ENCODE measurements at places on chromosomes 1 and 21. TPM values are rescaled to one million over a fixed set of nuclear protein-coding genes. Genes with fewer than 3 reads are reported as not detected.

- DNase-seq = no peak
Observed at GRCh38 chr1:189790335-189790734, 687.3 kb downstream of the BRINP3 start.

DNA sequence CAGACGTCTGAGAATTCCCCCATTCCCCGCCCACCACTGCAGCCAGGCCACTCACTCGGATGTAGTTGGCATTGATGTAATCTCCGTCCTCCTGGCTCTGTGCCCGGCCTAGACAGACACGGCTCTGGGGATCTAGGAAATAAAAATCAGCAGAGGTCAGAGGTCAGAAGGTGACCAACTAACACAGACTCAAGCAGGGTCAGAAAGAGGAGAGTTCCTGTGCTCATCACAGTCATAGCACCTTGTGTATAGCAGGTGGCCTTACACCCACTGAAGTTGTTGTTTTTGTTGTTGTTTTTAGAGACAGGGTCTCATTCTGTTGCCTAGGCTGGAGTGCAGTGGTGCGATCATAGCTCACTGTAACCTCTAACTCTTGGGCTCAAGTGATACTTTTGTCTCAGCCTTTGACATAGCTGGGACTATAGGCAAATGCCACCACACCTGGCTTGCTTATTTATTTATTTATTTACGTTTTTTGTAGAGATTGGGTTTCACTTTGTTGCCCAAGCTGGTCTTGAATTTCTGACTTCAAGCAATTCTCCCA, 4.9 kb downstream of the PTPN7 start:
- DNase-seq = no peak

DNA sequence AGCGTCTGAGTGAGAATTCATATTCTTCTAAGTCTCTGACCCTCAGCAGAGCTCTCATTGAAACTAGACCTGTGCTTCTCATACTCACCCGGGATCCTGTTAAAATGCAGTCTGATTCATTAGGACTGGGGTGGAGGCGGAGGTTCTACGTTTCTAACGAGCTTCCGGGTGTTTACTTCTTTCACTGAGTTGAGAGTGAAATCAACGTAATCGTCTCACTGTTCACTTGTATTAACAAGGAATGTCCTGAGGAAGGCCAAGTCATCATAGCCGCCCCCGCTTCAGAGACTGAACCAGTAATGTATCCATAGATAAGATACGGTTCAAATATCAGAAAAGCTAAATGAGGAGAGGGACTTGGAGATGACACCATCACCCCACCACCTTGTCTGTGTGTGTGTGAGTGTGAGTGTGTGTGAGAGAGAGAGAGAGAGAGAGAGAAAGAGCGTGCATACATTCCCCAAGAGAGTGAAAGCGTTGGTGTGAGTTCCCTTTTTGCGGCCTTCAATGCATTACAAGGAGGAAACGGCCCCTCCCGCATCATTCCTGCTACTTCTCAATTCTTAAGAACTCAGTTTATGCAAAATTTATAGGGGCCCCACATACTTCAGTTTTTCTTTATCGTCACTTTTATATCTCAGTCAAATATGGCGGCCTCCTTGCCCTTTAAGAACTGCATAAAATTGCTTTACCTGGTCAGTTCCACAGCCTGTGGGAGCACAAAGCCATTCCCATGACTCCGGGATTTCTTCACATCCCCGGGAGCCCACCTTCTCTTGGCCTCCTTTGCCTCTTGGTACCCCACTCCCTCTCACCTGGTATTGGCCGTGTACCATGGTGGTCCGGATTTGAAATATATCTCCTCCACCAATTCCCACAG, 19.8 kb downstream of the KMO start:
- DNase-seq = no peak

DNA sequence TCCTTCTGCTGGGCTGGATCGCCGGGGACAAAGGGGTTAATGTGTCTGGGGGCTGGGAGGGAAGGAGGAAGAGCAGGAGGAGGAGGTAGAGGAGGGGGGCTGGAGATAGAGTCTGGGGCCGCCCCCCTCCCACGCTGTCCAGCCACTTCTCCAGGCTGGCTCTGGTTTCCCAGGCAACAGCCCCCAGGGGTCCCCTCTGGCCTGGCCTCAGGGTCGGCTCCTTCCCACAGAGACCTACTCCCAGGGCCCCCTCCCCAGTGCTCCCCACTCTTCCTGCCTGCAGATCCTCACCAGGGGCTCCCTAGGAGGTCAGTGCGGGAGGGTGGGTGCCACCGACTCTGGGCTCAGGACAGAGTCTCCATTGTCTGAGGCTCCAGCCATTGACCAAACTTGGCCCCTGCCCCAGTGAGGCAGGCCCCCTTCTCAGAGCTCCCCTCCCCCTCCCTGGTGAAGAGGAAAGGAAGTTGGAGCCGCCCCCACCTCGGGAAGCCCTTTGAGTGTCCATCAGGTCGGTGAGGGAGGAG, 34.1 kb downstream of the ARHGEF10L start:
- no peak for DNase-seq

DNA sequence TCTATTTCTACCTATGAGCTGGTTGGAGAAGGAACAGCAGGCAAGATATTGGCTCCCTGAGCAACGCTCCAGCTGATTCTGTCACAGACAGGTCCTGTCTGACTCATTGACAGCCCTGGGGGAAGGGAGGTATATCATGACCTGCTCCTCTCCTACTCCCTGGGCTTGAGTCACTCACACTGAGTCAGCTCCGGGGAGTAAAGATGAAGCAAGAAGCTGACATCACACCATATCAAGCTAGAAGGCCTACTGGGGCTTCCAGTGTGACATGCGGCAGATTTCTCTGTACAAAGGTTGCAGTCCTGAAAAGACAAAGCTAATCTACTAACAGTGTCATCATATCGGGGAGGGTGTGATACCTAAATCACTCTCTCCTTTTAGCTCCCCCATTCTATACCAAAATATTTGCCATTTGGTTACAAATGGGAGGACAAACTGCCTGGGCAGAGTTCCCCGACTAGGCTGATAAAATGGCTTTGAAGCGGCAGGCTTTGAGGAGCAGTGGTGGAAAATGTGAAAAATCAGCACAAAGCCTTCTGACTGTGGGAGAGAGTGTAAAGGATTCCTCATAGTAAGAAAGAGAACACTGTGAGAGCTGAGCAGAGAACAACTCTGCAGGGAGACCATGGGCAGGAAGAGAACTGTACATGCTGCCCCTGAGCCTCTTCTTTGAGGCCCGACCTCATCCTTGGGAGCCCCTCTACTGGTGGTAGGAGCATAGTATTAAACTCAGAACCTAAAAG, 15.5 kb downstream of the PI4KB start:
- peak; percentile 99 for DNase-seq

DNA sequence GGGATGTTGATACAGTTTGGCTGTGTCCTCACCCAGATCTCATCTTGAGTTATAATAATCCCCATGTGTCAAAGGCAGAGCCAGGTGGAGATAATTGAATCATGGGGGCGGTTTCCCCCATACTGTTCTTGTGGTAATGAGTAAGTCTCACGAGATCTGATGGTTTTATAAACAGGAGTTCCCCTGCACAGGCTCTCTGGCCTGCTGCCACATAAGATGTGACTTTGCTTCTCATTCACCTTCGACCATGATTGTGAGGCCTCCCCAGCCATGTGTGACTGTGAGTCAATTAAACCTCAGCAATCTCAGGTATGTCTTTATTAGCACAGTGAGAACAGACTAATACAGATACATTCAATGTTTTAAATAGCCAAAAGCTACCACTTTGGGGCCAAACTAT, 41.1 kb downstream of the SLC35F3 start:
- DNase-seq = peak; percentile 79

- no peak for DNase-seq
Observed at GRCh38 chr1:38039331-38040088, 7.1 kb downstream of the POU3F1 start.

- no peak for DNase-seq
Observed at GRCh38 chr21:40186045-40186444, 318.8 kb downstream of the PCP4 start.

DNA sequence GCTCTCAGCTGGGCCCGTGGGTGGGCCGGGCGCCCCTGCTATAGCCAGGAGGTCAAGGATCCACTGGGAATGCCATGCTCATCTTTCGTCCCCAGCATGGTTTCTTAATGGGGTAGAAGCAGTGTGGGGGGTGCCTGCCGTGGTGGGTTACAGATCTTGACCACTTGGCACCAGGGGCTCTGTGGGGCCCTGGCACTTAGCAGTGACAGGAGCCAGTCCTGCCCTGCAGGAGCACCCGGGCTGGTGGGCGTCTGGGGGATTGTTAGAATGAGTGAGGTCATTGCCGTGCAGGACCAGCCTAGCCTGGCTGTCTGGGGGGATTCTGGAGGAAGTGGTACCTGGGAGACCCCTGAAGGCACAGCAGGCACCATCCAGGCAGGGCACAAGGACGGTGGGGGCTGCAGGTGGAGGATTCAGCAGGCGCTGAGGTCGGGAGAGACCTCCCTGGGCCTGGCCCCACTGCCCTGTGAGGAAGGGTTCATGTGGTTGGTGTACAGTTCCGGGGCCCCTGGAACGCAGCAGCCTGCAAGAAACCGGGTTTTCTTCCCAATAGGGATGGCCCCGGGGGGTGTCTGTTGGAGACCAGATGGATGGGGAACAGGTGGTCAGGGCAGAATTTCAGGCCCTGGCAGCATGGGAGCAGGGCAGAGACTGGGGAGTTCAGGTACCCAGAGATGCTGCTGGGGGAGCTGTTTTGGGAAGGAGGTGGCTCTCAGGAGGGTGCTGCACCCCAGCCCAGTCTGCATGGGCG, 4.8 kb downstream of the AIRE start:
- no peak for DNase-seq

DNA sequence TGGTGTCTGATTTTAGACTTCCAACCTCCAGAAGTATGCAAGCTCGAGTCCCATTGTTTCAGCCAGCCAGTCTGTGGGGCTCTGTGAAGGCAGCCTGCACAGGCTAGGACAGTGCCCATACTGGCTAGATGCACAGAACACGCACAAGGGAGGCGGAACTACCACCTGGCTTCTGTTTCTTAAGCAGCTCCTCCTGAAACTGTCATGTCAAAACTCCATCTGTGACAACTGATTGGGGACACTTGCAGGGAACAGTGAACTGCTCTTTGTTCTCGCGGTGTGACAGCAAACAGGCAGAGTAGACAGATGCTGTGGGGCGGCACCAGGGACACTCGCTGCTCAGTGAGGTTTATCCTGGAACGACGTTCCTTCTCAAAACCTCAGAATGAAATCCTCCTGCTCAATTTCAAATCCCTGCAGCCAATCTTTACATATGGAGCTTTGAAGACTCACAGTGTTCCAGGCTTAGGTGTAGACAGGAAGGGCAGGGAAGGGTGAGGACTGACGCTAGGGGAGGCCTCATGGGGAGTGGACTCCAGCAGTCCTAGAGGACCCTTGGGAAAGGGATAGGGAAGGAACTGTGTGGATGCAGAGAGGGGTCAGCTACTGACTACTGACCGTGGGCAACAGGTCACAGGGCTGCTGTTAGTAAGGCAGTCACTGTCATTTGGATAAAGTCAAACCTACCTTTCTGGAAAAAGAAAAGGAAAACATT, 73.8 kb downstream of the ERG start:
- DNase-seq = no peak

TLCD4 gene
- total RNA-seq = 0.10 TPM

FCGR3B gene
- not detected for total RNA-seq

MYOM3 gene
- total RNA-seq = 0.07 TPM

Measured in foreskin keratinocyte (primary cell).